ENCODE measurements at places on chromosomes 2 and 18.

DNA sequence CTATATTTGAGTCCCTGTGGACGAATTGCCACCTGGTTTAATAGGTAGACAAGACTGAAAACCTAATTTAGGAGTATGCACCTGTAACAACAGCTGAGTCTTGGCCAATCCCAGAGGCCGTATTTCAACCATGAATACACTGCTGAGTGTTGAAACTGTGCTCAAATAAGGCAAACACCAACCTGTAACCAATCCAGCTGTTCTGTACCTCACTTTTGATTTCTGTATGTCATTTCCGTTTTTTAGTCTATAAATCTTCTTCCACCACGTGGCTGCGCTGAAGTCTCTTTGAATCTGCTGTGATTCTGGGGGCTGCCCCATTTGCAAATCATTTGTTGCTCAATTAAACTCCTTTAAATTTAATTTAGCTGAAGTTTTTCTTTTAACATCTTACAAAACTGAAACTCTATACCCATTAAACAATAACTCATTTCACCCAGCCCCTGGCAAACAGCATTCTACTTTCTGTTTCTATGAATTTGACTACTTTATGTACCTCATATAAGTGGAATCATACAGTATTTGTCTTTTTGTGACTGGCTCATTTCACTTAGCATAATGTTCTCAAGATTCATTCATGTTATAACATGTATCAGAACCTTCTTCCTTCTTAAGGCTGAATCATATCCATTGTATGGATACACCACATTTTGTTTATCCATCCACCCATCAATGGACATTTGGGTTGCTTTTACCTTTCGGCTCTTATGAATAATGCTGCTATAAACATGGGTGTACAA, 7.5 kb upstream of the YPEL5 start:
- DNase-seq: no peak

DNA sequence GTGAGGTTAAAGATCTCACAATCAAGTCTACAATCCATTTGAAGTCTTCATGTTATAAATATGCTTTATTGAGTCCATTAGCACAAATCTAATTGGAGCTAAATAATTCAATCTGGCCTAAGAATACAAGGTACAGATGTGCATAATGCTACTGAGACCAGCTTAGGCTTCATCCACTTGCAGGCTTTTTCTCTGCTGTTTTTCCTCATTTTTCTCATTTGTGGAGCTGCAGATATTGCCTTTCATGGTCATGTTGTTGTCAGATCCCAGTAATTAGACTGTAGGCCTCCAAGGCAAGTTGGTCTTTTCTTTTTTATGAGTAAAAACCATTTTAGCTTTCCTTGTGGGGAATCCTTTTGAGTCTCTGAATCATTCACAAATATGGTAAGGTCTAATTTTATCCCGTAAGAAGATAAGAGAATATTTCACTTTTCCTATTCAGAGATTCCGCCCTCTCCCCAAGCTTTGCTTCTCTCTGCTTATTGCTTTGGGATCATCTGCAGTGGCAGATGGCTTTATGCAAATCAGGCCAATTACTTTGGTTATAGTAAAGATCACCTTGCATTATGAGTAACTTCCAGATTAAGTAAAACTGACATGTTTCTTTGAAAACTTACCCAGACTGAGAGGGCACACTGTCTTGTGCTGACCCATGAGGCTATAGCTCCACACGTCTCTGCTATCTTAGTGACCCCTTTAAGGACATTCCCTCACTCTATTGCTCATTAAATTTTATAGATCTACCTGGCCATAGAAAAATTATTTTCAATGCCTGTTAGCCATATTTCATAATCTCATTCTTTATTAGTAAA, 80.9 kb downstream of the MGAT5 start:
- DNase-seq: no peak

GRCh38 chr2:110732422-110733413, at the start of gene ACOXL:
ACOXL (plus strand) TSS chr2:110732573; CDS start chr2:110768390, 35,817 bp downstream.
- no peak for DNase-seq

- no peak for DNase-seq
Observed at GRCh38 chr2:237324837-237325236, 89.1 kb downstream of the COL6A3 start.

- no peak for DNase-seq
Observed at GRCh38 chr2:167749016-167749415, 498.4 kb downstream of the STK39 start.

DNA sequence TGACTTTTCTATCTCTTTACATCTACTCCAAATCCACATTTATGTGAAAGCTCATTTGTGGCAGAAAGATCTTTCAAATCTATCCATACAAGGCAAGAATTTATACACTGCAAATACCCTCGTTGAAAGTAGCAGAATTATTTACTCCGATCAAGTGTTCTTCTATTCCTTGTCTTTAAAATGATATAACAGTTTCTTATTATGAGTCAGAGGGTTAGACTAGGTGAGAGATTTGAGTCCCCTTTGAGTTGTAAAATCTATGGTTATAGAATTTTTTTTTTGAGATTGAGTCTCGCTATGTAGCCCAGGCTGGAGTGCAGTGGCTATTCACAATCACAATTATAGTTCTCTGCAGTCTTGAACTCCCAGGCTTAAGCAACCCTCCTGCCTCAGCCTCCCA, 5.6 kb upstream of the GREB1 start:
- DNase-seq: no peak

GRCh38 chr2:231780123-231780908, 766 bp downstream of the PDE6D start:
- DNase-seq: no peak
